SJSA1 (cell line): ENCODE measurements at places on chromosomes 2 and 18. TPM values are rescaled to one million over a fixed set of nuclear protein-coding genes. Genes with fewer than 3 reads are reported as not detected.
A peak's percentile ranks its signal among the peaks of the same experiment; 100 is the strongest.

GRCh38 chr2:39550701-39551285, 113.7 kb upstream of the MAP4K3 start:
- H3K4me3 ChIP-seq: no peak overlapping the region
- no peak for DNase-seq
- no peaks in the 10 kb centered on the region for H3K27me3 ChIP-seq
- no peaks in the 10 kb centered on the region for H3K36me3 ChIP-seq
- peak overlapping the region; percentile 10; the same call in 1 of the 2 replicates for H3K27ac ChIP-seq

- H3K27ac ChIP-seq: no peak overlapping the region
- H3K36me3 ChIP-seq: peaks cover 86% of the 10 kb centered on the region
- peaks cover 29% of the 10 kb centered on the region for H3K4me1 ChIP-seq
- no peaks in the 10 kb centered on the region for H3K27me3 ChIP-seq
Measured at GRCh38 chr2:30235859-30236535, 4.7 kb downstream of the LBH start.

- H3K27me3 ChIP-seq: no peaks in the 10 kb centered on the region
- H3K27ac ChIP-seq: no peak overlapping the region
- H3K4me1 ChIP-seq: peaks cover 30% of the 10 kb centered on the region
Measured at GRCh38 chr2:27723372-27724144, 48.0 kb upstream of the MRPL33 start.

DNA sequence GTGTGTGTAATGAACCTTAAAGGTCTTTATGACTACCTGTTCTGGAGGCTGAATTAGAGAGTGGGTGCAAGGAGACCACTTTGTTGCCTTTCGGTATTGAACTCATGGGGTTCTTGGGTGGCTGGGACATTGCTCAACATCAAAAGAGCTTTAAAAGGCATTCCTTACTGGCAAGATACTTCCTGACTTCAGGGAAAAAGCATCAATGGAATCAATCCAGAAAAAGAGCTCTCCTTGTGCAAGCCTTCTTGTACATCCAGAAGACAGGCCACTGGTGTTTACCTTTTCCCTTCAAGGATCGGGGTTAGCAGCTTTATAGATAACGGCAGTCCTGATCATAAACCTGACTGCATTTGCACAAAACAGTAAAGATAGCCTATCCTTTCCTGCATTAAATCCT, 9.5 kb downstream of the PNO1 start:
- no peak for DNase-seq
- H3K27me3 ChIP-seq: no peaks in the 10 kb centered on the region
- H3K36me3 ChIP-seq: peaks cover 76% of the 10 kb centered on the region
- no peak overlapping the region for H3K4me3 ChIP-seq

Gene DYNAP
- total RNA-seq: not detected in 2 replicates

Gene CD207
- not detected in 2 replicates for total RNA-seq
